Bone marrow (tissue), 2 donors: ENCODE measurements at places on chromosomes 1 and 21.

- DNase-seq = no peak
These were observed 35.8 kb downstream of the NCAM2 start for GRCh38 chr21:21034036-21034435.

DNA sequence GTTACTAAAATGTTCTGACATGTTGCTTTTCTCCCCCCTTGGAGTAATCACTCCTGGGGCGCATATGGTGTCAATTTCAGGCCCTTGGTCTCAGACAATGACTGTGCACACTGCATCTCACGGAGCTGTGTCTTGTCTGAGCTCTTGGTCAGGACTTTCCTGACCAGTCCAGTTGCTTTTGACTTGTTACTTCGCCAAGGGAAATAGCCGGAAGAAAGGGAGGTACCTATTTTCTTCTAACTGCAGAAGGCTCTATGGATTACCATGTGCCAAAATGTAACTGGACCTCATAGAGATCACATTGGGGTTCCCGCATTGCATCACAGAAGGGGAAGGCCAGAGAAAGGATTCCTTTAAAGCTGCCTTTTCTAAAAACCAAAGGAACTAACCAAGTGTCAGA is 68.6 kb downstream of the SPAG17 start:
- DNase-seq = no peak

- DNase-seq = peak; percentile 34
These were observed 334.4 kb downstream of the SRGAP2C start for GRCh38 chr1:121519042-121519755.

DNA sequence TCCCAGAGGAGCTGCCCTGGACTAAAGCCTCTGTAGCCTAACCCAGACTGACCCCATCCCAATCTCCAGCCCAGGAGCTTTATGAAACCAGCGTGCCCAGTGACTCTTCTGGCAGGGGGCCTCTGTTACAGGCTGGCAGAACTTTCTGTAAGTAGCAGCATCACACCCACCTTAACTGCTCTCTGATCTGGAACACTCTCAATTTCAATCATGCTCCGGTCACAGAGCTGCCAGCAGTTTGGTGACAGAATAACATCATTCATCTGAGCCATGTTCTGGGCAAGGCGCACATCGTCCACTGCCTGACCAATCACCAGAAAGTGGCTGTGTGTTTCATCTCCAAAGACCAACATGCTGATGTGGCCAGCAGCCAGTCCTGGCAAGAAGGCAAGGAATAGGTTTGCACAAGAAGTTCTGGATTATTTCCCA is 14.7 kb downstream of the ADCY10 start:
- no peak for DNase-seq

GRCh38 chr1:164774819-164775654 is 216.1 kb downstream of the PBX1 start:
- no peak for DNase-seq

GRCh38 chr21:37821092-37821491 is 95.2 kb downstream of the KCNJ6 start:
- no peak for DNase-seq

DNA sequence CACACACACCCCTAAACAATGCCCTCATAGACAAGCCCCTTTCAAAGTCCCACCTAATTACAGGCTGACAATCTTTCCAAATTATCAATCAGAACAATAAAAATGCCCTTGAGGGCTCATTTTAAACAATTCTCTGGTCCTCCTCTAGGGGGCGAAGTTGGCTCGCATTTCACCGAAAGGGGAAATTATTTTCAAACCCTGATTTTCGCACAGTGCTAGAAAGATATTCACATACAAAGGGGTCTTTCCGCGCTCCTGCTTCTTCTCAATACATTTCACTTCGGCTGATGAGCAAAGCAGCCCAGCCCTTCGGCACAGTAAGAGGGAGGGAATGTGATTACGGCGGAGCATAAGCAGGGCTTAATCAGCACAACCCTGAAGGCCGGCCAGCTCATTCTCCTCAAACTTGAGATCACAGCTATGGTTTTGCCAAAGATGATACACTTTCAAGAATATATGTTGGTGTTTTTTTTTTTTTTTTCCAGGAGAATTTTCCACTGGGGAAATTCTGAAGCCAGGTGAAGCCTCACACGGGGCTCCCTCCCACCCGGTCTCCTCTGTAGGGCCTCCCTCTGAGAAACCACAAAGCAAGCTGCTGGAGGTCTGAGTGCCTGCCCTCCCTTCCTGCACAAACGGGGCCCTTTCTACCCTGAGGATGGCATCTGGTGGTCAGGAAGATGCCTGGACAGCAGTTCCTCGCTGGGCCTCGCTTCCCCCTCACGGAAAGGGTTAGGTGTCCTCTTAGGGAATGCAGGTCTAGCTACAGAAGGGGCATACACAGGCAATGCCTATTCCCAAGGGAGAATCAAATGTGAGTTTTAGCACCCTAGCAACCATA is 66.9 kb downstream of the GNG12 start:
- peak; percentile 2 for DNase-seq

GRCh38 chr1:199774433-199775089 is 252.9 kb upstream of the NR5A2 start:
- no peak for DNase-seq

- DNase-seq = no peak
These were observed 44.1 kb upstream of the WLS start for GRCh38 chr1:68276448-68276847.

DNA sequence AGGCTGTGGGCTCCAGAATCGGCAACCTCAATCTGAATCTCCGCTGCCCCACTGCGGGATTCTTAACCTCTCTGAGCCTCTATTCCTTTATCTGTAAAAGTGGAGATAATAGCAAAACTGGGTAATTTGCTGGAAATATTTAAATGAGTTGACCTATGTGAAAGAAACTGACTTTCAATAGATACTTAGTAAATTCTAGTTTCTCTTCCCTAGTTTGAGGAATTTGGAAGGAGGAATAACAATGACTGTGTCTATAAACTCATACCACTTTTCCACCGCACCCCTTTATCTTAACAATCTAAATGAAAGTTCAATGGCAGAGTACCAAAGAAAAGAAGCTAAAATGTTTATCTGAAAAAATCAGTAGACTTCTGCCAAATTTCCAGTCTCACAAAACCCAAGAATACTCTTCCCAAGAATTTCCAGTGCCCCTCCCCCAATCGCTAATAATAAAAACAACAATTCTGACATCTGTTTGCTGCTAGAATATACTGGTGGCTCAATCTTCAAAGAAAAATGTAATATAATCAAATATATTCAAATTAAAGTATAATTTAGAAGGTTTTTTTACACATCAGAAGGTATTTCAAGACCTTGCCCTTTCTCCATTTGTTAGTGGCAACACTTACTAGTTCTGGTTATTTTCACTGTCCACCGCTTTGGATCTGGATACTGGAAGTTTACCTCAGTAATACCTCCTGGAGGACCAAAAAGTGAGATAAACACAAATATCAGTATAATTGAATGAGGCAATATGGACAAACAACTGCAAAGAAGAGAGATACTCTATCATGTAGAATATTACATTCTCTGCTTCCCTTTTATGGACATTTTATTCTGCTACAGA is 171.2 kb downstream of the LTN1 start:
- DNase-seq = no peak

- no peak for DNase-seq
These were observed 176.5 kb upstream of the HOOK1 start for GRCh38 chr1:59638231-59638711.

- no peak for DNase-seq
These were observed 120.0 kb downstream of the LRIG2 start for GRCh38 chr1:113192980-113193379.

DNA sequence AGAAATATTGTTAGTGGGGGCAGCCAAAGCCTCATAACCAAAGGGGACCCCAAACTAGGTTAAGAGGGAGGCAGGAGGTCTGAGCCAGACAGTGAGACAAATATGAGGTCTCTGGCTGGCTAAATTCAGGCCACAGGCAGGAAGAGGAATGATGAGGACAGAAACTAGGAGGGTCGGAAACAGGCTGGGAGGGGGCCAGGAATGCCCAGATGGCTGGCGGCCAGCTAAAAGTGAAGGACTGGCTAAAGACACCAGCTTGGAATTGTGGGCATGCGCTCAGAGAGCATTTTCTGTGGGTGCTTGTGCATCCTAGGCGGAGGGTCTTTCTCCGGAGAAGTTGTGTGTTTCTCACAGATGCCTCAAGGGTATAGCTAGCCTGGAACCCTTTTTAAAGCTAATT is 77.0 kb downstream of the PGM1 start:
- DNase-seq = no peak

- no peak for DNase-seq
These were observed 11.2 kb downstream of the SIM2 start for GRCh38 chr21:36709868-36710728.

- peak; percentile 77 for DNase-seq
These were observed 114.1 kb downstream of the LHX4 start for GRCh38 chr1:180343921-180344769.

DNA sequence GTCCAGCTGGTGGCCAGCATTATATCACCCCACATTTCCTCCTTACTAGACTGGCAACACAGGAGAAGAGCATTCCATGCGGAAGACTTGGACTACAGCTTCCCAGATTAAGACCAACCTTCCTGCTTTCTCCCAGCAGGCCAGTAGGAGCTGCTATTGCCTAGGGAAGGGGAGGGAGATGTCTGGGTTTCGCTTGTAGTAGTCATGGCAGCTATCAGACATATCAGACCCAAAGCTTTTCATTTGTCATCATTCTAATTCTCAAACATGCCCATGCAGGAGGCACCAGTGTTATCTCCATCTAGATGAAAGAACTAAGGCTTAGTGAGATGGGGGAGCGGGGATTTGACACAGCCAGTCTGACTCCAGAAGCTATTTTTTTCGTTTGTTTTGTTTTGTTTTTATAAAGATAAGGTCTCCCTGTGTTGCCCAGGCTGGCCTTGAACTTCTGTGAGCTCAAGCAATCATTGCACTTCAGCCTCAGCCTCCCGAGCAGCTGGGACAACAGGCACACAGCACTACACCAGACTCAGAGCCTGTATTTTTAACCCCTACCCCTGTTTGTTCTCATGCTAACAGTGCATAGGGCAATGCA is 4.5 kb downstream of the PLA2G2A start:
- DNase-seq = no peak

GRCh38 chr1:1021010-1021919 is 1.3 kb downstream of the AGRN start:
- no peak for DNase-seq

DNA sequence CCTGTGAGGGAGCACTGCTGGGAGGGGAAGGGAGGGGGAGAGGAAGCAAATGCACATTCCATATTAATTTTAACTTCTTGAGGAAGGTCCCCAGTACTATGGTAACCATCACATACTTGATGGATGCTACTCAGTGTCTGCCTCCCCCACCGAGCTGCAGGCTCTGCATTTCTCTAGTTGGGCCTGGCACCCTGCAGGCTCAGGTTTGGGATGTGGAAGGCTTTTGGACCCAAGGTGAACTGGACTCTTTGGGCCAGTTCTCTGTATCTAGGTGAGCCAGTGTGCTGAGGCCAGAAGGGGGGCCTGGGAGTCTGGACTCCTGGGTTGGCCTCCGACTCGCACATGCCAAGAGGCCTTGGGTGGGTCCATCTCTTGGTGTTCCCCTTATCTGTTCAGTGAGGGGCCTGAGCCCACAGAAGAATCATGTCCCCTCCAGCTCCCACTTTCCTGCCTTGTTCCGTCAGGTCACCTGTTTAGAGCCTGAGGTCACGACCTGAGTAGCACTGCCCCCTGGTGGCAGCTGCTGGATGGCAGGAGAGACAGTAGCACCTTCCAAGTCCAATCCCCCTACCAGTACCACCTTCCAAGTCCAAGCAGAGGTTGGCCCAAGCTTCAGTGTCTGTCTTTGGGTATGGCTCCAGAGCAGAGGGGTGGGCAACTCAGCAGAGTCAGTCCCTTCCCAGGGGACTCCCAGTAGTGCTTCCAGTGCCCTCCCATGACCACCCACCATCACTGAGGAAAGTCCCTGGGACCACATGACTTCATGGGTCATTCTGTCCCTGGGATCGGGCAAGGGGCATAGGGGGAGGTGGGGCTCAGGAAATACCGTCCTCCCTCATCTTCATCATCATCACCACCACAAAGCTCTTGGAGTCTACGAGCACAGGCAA is 241.8 kb downstream of the TRABD2B start:
- no peak for DNase-seq

DNA sequence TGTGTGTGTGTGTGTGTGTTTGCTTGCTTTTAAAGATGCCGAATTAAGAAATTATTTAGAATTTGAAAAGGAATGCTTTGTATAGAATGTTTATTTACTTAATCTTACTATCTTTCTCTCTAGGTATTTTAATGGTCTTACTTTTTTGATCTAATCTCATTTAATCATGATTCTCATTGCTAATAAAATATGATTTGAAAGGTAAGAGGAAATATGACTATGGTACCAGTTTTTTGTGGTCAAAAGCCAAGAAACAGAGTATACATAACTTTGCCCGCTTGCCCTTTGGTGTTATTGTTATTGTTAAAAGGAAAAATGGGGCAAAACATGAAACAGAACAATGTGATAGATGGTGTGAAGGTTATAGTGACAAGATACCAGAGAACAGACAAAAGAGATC is 74.6 kb downstream of the RPS6KC1 start:
- no peak for DNase-seq

GRCh38 chr1:209349363-209350308 is 233.9 kb upstream of the CAMK1G start:
- DNase-seq = no peak

DNA sequence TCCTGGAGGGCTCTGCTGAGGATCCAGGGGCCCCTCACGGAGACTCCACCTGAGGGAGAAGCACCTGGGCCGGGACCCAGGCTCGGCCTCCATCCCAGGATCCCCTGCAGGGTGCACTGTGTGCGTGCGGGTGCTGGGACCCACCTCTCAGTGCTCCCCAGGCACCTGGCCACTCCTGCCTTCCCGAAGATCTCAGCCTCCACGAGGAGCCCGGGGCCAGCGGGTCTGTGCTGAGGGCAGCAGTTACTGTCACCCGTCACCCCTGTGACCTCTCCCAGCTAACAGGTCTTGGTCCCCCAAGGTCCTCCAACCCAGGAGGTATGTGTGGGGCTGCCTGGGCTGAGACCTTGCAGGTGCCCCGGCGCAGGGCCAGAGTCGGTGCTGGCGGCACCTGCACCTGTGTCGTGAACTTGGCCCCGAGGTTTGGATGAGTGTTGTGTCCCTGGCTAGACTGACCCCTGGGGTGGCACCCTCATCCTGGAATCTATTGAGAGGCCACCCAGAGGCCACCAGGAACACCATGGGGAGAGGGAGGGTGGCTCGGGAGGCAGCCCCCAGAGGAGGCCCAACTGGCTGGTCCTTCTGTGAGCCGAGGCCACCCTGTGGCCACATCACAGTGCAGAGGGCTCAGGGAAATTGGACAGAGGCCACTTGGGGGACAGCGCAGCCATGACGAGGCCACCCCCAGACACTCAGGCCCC is 17.7 kb downstream of the MORN1 start:
- DNase-seq = no peak
